ENCODE measurements at places on chromosomes 7 and 10. TPM values are rescaled to one million over a fixed set of nuclear protein-coding genes. Genes with fewer than 3 reads are reported as not detected.

GRCh38 chr10:133130602-133131001, 29.4 kb upstream of the KNDC1 start:
- no peaks in the 10 kb centered on the region for H3K4me1 ChIP-seq
- DNase-seq = no peak
- H3K27me3 ChIP-seq = peaks cover 15% of the 10 kb centered on the region
- no peak overlapping the region for H3K4me3 ChIP-seq
- no peak overlapping the region for H3K27ac ChIP-seq

DNA sequence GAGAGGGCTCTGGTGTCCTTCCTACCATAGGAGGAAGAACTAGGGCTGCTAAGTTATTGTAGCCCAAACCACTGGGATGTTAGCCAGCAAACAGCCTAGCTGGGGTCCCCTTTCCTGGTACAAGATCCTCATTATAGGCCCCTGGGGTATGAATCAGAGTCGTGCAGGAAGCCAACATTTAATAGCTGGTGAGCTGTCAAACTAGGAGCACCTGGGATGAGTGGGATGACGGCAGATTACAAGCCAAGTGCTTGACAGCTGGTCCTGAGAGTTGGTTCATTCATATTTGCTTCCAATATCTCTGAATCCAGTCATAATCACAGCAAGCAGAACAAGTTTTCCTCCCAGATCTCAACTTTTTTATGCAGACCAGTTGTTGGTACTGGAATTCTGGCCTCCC, 25.1 kb upstream of the DNAJB12 start:
- no peaks in the 10 kb centered on the region for H3K27me3 ChIP-seq
- H3K27ac ChIP-seq = no peak overlapping the region
- no peak for DNase-seq
- peaks cover 8% of the 10 kb centered on the region for H3K4me1 ChIP-seq

DNA sequence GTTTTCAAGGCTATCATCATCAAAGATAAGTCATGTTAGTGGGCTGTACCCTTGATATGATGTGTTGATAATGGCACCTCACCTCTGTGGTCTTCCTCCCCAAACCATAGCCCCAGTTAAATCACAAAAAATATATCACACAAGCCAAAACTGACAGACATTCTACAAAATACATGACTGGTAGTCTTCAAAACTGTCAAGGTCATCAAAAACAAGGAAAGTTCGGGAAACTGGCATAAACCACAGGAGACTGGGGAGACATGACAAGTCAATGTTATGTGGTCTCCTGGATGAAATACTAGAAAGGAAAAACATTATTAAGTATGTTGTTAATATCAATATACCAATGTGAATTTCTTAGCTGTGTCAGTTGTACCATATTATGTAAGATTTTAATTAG, 279.5 kb upstream of the FZD1 start:
- peaks cover 24% of the 10 kb centered on the region for H3K36me3 ChIP-seq
- H3K27ac ChIP-seq = no peak overlapping the region
- no peaks in the 10 kb centered on the region for H3K27me3 ChIP-seq
- no peak for DNase-seq
- no peak overlapping the region for H3K4me3 ChIP-seq
- no peaks in the 10 kb centered on the region for H3K4me1 ChIP-seq

DNA sequence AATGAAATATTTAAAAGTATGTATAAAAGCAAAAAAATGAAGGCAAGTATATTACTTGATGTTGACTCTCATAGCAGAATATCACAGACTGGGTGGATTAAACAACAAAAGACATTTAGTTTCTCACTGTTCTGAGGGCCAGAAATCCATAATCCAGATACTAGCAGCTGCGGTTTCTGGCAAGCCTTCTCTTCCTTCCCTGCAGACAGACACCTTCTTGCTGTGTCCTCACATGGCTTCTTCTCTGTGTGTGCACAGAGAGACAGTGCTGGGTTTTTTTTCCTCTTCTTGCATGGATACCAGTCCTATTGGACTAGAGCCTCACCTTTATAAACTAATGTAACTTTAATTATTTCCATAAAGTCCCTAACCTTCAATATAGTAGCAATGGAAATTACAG, 127.9 kb upstream of the AKR1E2 start:
- H3K4me3 ChIP-seq = no peak overlapping the region
- no peaks in the 10 kb centered on the region for H3K27me3 ChIP-seq
- no peaks in the 10 kb centered on the region for H3K4me1 ChIP-seq
- no peak for DNase-seq
- H3K27ac ChIP-seq = no peak overlapping the region

The TMEM176A gene
- 106 TPM for total RNA-seq

DNA sequence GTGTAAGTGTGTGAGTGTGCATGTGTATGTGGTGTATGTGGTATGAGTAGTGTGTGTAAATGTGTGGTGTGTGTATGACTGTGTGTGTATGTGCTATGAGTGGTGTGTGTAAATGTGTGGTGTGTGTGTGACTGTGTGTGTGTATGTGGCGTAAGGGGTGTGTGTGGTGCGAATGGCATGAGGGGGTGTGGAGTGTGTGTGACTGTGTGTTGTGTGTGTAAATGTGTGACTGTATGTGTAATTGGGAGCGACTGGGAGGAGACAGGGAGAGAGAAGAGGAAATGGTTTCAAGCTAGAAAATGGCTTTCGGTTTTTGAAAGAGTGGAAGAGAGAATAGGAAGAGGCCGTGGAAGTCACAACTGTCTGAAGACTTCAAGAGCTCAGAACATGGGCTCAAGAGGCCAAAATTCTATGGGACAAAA, 23.6 kb upstream of the GATAD1 start:
- peak overlapping the region; percentile 61 for H3K4me3 ChIP-seq
- no peaks in the 10 kb centered on the region for H3K36me3 ChIP-seq
- H3K4me1 ChIP-seq = peaks cover 23% of the 10 kb centered on the region
- DNase-seq = no peak
- H3K27me3 ChIP-seq = peaks cover 4% of the 10 kb centered on the region

The FEZF1 gene
- total RNA-seq = 0.67 TPM

The C10orf143 gene
- total RNA-seq = 1.8 TPM

- no peak overlapping the region for H3K27ac ChIP-seq
- no peak for DNase-seq
- H3K36me3 ChIP-seq = no peaks in the 10 kb centered on the region
- no peak overlapping the region for H3K4me3 ChIP-seq
- no peaks in the 10 kb centered on the region for H3K4me1 ChIP-seq
Measured at GRCh38 chr7:115822801-115823200, 207.8 kb downstream of the TFEC start.

The NME8 gene
- total RNA-seq = not detected

The INHBA gene
- total RNA-seq = 29.3 TPM

- no peak for DNase-seq
- no peaks in the 10 kb centered on the region for H3K27me3 ChIP-seq
- no peaks in the 10 kb centered on the region for H3K36me3 ChIP-seq
Measured at GRCh38 chr7:46613116-46613515, 692.0 kb upstream of the IGFBP3 start.

DNA sequence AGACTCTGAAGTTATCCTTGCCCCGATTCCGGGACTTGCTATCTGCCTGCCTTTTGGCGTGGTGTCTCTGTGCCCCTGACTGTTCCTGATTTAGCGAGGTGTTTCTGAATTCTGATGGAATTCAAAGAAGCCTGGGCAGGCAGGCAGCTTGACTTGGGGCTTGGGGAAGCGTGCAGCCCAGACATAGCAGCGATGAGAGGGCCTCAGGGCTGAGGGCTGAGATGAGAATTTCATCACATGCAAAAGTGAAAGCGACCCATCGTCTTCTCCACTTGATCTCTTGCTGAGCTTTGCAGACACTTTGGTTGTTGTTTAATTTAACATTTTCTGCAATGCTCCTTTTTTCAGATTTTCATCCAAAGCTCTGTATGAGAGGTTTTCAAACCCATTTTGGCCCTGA, 57.8 kb downstream of the TCF7L2 start:
- DNase-seq = no peak
- peaks cover 24% of the 10 kb centered on the region for H3K36me3 ChIP-seq
- H3K4me3 ChIP-seq = no peak overlapping the region
- peaks cover 47% of the 10 kb centered on the region for H3K4me1 ChIP-seq
- H3K27ac ChIP-seq = no peak overlapping the region

The SPDYE9 gene
- total RNA-seq = not detected

- no peak overlapping the region for H3K4me3 ChIP-seq
- peak; percentile 54 for DNase-seq
- no peaks in the 10 kb centered on the region for H3K36me3 ChIP-seq
- H3K4me1 ChIP-seq = peaks cover 14% of the 10 kb centered on the region
Measured at GRCh38 chr10:130440971-130441370, 304.8 kb downstream of the GLRX3 start.

DNA sequence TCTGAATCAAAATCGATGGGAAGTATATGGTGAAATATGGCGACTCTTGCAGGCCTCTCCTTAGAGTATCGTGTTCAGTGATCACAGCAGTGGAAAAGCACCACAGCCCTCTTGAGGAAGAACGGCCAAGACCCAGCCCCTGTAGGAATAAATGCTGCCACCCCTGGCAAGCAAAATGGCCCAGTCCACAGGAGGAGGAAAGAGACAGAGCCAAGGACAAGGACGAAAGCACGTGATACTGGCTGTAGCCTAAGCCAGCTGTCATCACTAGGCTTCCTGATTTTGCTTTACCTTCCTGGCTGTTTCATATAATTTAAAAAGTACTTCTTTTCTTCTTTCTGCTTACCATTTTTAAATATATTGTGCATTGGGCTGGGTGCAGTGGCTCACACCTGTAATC, 395.0 kb upstream of the SHH start:
- H3K27me3 ChIP-seq = no peaks in the 10 kb centered on the region
- no peaks in the 10 kb centered on the region for H3K36me3 ChIP-seq
- no peak for DNase-seq
- H3K4me3 ChIP-seq = no peak overlapping the region
- no peaks in the 10 kb centered on the region for H3K4me1 ChIP-seq

DNA sequence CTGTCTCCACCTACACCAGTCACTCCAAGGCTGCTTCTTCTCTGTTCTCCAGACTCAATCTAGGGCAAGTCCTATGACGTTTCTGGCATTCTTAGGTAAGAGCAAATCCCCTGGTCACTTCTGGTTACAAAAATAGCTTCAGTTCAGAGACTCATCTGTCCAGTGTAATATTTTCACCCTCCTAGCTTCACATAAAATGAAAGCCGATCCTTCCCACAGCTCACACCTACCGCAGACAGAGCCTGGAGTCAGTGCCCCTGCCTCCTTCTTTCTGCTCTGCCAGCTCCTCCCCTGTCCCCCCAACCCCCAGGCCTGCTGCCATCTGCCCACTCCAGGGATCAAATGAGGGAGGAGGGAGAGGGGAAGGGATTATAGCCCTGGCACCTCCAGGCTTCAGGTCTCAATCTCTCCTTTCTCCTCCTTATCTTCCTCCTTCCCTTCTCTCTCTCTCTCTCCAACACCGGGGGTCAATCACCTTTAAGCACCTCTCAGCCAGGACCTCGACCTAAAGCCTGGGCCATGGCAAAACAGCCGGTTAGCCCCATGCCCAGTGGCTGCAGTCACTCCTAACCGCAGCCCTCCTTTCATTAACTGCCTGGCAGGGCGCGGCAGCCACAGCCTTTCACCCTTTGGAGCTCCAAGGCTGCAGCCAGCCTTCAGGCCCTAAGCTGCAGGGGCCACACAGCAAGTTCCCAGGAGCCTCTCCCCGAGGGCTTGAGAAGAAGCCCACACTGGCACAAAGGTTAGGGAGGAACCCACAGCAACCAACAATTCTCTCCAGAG, 292.6 kb upstream of the MGMT start:
- no peak overlapping the region for H3K4me3 ChIP-seq
- DNase-seq = no peak
- H3K36me3 ChIP-seq = no peaks in the 10 kb centered on the region
- H3K27me3 ChIP-seq = peaks cover 19% of the 10 kb centered on the region
- peak overlapping the region; percentile 22 for H3K27ac ChIP-seq

DNA sequence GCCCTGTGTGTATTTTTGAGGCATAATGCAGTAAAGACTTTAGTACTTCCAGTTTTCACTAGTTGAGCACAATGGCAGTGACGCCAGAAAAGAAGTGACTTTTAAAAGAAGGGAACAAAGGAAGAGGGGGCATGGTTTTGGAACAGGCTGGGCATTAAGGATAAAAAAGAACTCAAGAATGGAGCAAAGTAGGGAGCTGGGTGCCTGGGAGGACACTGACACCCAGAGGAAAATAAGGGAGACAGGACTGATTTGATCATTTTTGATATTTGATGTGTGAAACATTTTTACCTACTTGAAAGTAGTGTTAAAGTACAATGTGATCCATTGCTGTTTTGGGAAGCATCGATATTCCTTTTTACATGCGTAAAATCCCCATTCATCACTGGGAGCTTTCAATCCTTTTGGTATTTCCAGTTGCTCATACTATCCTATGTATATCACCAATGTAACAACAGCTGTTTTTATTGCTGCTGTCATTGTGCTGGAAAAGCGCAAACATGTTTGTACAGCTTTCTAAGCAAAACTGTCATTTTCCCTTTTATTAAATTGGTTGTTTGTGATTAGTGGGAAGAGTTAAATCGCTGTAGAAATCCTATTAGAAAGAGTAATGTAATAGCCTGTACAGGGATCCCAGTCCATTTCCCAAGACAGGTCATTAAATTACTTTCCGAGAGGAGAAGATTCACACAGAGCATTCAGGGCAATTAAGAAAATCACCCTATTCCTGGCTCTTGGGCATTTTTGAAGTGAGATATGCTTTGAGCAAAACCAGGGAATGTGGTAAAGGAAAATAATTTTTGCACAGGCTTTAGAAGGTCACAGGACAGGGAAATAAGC, 85.2 kb downstream of the ADAM12 start:
- DNase-seq = no peak
- no peaks in the 10 kb centered on the region for H3K27me3 ChIP-seq
- peaks cover 17% of the 10 kb centered on the region for H3K4me1 ChIP-seq

The CALML3 gene
- not detected for total RNA-seq

- peaks cover 6% of the 10 kb centered on the region for H3K4me1 ChIP-seq
- peaks cover 39% of the 10 kb centered on the region for H3K27me3 ChIP-seq
- DNase-seq = peak; percentile 85
- peak overlapping the region; percentile 24 for H3K4me3 ChIP-seq
- H3K27ac ChIP-seq = no peak overlapping the region
- no peaks in the 10 kb centered on the region for H3K36me3 ChIP-seq
Measured at GRCh38 chr7:155598810-155599210, 45.7 kb upstream of the RBM33 start.

The ZP3 gene
- total RNA-seq = not detected

DNA sequence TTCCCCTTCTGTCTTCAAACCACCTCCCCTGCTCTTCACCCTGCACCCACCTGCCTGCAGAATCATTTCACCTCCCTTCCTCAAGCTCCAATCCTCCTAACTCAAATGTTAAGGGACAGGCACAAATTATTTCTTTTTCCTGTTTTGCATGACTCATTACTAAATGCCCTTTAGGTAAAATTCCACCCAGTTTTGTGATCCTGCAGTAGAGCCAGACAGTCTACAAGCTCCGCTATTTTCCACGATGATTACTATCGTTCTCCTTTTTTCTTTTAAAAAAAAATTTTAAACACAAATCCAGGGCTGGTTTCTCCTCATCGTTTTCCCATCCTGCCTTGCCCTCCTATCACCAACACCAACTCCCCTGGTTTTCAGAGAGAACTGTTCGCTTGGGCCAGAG, 186.8 kb upstream of the YAE1 start:
- no peak for DNase-seq
- no peak overlapping the region for H3K27ac ChIP-seq
- H3K4me3 ChIP-seq = no peak overlapping the region
- peaks cover 13% of the 10 kb centered on the region for H3K27me3 ChIP-seq
- H3K36me3 ChIP-seq = no peaks in the 10 kb centered on the region

All from type B pancreatic cell (in vitro differentiated cells).